ENCODE measurements at places on chromosomes 6 and 20.

DNA sequence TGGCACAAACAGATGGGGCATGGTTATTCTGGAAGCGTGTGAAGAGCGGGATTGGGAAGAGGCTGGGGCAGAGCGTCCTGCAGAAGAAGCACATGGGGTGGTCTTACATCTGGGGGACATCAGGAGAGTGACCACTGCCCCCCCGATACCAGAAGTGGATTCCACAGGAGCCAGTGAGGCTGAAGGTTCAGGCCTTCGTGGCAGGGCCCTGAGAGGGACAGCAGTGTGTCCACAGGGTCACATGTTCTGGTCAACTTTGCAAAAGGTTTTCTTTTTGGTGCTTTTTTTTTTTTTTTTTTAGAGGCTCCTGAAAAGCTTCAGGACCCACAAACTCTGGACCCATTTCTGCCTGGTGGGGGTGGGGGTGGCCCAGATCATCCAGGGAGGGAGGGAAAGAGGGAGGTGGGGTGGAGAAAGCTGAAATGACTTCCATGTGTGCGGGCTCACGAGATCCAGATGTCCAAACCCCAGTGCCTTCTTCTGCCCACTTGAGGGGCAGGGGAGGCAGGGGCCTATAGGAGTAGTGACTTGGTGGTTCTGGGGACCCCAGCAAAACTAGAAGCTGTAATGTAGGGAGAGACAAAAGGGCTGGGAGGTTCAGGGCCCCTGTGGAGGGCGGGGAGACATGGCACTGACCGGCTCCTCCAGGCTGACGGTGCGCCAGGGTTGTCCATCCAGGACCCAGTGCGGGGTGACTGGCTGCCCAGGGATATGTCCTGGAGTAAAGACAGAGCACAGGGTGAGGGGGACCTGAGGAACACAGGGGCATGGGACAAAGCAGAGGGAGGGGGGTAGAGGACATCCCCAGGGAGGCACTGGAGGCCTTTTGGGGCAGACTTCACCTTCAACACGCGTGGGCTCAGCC lies 2.7 kb downstream of the ADAM33 start:
- no peak for DNase-seq

DNA sequence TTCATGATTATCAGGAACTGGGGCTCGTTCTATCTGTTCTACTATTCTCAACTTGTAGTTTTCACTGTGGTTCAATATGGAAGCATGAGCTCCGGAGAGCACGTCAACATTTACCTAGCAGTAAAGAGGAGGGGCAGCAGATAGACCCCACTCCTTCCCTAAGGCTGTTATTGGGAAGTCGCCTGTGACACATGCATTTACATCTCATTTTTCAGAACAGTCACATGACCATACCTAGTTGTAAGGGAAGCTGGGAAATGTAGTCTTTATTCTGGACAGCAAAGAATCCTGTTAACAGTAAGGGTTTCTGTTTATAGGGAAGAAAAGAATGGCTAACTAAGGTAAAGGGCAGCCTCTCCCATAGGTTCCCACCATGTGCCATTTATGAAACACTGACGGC lies 158.3 kb downstream of the ZFP64 start:
- DNase-seq: no peak

- no peak for DNase-seq
Measured at GRCh38 chr6:156795825-156796224, 18.6 kb downstream of the ARID1B start.

DNA sequence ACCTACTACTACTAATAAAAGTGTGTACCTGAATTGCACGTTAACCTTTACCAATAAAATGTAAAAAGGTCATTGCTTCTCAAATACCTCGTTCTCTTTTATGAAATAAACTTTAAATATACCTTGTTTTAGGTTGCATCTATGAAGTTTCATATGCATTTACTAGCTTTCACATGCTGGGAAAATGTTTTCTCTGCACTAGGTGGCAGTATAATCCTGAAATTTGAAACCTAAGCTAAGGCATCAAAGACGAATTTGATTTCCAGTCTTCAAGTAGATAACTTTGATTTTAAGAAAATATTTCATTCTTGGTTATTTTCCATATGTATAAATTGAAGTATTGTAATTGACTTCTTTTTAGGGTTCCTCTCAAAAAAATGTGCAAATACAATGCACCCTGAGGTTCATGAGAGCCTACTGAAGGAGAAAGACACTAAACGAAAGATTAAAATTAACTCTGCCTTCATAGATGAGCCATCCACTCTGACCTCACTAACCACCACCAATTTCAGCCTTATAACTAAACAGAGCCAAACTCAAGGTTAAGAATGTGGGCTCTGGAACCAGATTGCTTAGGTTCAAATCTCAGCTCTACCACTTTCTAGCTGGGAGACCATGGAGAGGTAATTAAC lies 7.3 kb upstream of the COL9A1 start:
- DNase-seq: no peak

- DNase-seq: no peak
Measured at GRCh38 chr20:59163631-59164530, at the start of gene ZNF831. Gene ZNF831, plus strand, starts transcription at chr20:59163821. Its CDS starts 27,199 bp downstream, at chr20:59191020.

Measured in stimulated activated CD4-positive, alpha-beta T cell treated with anti-CD3 and anti-CD28 coated beads, Interleukin-4, amount 100 ng/mL, for 4 hours (primary cell).